Activated B cell treated with CpG ODN at 0.5 μM for 24 hours (primary cell): ENCODE measurements at places on chromosomes 4 and X. TPM values are rescaled to one million over a fixed set of nuclear protein-coding genes. Genes with fewer than 3 reads are reported as not detected.

GRCh38 chr4:26104056-26104685, 190.2 kb downstream of the SMIM20 start:
- no peaks in the 10 kb centered on the region for H3K4me1 ChIP-seq
- no peak overlapping the region for H3K27ac ChIP-seq
- H3K4me3 ChIP-seq: no peak overlapping the region
- no peak for DNase-seq
- H3K27me3 ChIP-seq: peaks cover 5% of the 10 kb centered on the region

DNA sequence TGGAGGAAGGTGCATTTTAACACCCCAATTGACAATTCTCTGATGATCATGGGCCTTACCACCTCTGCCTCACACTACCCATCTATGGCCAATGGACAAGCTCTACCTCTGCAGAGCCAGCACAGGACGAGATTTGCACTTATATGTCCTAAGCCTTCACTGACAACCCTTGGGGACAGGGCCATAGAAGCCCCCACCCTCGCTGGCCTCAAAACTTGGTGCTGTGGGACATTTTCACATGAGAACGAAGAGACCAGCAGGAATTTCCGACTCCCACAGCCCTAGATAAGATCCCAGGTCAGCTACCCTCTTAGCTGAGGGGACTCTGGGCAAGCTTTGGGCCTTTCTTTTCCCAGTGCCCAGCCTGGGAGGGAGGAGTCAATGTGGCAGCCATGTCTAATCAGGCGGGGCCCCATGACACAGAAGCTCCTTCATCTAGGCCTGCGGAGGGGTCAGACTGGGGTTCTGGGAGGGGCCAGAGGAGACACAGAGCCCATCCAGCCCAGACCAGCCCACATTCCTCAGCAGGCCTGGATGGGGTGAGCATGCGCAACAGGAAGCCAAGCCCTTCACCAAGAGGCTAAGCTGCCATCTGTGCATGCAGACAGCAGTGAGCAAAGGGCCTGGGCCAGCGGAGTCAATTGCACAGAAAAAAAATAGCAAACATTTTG, 12.1 kb downstream of the PJA1 start:
- no peaks in the 10 kb centered on the region for H3K27me3 ChIP-seq
- H3K27ac ChIP-seq: no peak overlapping the region
- DNase-seq: no peak
- H3K4me3 ChIP-seq: no peak overlapping the region
- H3K4me1 ChIP-seq: no peaks in the 10 kb centered on the region

Gene UBA6
- 63.0 and 70.4 TPM in 2 replicates for total RNA-seq

Gene CT45A2
- not detected in 2 replicates for total RNA-seq

Gene COL25A1
- not detected in 2 replicates for total RNA-seq

Gene LUZP4
- not detected in 2 replicates for total RNA-seq

DNA sequence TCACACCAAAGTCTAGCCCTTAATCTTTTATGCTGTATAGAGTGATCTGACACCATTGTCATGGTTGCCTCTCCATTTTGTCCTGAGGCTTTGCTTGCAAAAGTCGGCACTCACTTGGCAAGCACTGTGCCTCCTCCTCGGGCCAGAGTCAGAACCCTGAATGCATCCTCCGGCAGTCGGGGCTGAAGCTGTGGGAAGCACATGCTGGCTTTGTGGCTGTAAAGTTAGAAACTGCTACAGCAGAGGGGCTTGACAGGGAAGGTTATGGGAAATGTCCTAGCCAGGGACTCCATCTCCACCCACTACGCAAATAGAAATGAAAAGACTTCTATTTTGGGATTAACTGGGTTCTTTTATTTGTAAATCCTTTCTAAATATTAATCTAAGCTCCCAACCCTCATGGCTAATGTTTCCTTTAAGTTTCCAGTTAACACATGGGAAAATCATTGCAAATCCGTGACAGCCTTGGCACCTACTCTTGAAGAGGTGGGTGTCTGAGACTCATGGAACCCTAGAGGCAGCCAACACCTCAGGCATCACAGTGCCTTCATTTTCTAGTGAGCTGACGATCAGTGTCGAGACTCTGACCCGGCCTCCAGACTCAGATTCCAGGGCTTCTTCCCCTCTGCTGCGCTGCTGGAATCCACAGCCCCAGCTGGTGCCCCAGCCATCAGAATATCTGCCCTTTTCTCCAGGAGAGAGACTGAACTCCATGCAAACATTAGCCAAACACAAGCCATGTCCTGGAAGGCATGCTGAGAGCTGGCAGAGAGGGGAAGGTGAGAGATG, 7.9 kb upstream of the CLDN24 start:
- no peak overlapping the region for H3K4me3 ChIP-seq
- H3K36me3 ChIP-seq: no peaks in the 10 kb centered on the region
- no peak overlapping the region for H3K27ac ChIP-seq
- no peaks in the 10 kb centered on the region for H3K4me1 ChIP-seq
- peaks cover 10% of the 10 kb centered on the region for H3K27me3 ChIP-seq

GRCh38 chr4:82373486-82373815, 340 bp downstream of the HNRNPD start:
- no peak for DNase-seq
- peak overlapping the region; percentile 100 for H3K27ac ChIP-seq
- H3K4me3 ChIP-seq: peak overlapping the region; percentile 98
- H3K27me3 ChIP-seq: no peaks in the 10 kb centered on the region
- H3K36me3 ChIP-seq: peaks cover 52% of the 10 kb centered on the region

DNA sequence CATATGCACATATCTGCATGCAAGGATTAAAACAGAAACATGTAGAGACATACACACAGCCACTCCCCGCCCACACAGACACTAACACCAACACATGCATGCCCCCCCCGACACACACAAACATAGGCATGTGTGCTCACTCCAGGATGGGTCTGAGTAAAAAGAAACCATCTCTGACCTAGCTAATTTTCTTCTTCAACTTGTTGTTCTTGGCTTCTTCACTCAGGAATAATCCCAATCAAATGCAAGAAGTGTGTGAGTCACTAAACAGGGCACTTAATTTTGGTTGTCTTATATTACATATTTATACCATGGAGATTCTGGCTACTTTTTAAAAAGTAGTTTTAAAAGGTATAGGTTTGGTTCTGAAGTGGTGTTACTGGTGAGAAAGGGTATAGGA, 28.3 kb downstream of the ENOX2 start:
- H3K27me3 ChIP-seq: no peaks in the 10 kb centered on the region
- peaks cover 2% of the 10 kb centered on the region for H3K36me3 ChIP-seq
- no peak overlapping the region for H3K27ac ChIP-seq
- no peak overlapping the region for H3K4me3 ChIP-seq
- no peaks in the 10 kb centered on the region for H3K4me1 ChIP-seq
- no peak for DNase-seq

Gene GLUD2
- not detected in 2 replicates for total RNA-seq

Gene FAM184B
- total RNA-seq: 0.02 and 0.05 TPM in 2 replicates

- H3K4me3 ChIP-seq: no peak overlapping the region
- H3K27me3 ChIP-seq: no peaks in the 10 kb centered on the region
- H3K4me1 ChIP-seq: peaks cover 2% of the 10 kb centered on the region
- DNase-seq: no peak
Measured at GRCh38 chr4:176340871-176341685, 21.3 kb downstream of the SPCS3 start.

GRCh38 chrX:148466292-148466691, 34.1 kb upstream of the AFF2 start:
- no peak overlapping the region for H3K4me3 ChIP-seq
- no peak overlapping the region for H3K27ac ChIP-seq
- H3K4me1 ChIP-seq: peaks cover 2% of the 10 kb centered on the region
- no peaks in the 10 kb centered on the region for H3K36me3 ChIP-seq
- DNase-seq: no peak

DNA sequence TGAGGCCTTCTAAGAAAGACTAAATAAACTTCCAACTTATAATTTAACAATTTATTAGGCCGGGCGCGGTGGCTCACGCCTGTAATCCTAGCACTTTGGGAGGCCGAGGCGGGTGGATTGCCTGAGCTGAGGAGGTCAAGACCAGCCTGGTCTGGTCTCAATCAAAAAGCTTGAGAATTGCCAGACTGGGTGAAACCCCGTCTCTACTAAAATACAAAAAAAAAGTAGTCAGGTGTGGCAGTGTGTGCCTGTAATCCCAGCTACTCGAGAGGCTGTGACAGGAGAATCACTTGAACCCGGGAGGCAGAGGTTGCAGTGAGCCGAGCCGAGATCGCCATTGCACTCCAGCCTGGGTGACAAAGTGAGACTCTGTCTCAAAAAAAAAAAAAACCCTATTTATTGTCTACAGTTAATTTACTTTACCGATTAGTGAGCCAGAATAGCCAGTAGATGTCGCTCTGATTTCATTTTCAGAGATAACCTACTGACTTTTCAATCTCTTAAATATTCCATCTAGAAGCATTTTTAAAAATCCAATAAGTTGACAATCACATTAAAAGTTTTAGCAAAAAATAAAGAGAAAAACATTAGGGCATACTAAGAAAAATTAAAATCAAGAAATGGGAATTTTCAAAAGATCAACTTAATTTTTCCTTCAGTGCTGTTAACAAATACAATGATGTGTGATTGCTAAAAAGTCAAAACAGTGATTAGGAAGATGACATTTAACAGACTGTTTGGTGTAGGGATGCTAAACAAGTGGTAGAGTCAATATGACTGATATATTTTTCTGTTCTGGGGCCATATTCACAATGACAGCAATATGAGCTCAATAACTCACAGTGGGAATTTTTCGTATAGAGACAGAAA, 4.3 kb upstream of the SHROOM3 start:
- H3K27me3 ChIP-seq: peaks cover 9% of the 10 kb centered on the region
- no peak overlapping the region for H3K27ac ChIP-seq
- no peaks in the 10 kb centered on the region for H3K36me3 ChIP-seq
- H3K4me1 ChIP-seq: peaks cover 13% of the 10 kb centered on the region
- DNase-seq: no peak
- H3K4me3 ChIP-seq: no peak overlapping the region

Gene GUCY1B1
- total RNA-seq: 0.22 and 0.39 TPM in 2 replicates

DNA sequence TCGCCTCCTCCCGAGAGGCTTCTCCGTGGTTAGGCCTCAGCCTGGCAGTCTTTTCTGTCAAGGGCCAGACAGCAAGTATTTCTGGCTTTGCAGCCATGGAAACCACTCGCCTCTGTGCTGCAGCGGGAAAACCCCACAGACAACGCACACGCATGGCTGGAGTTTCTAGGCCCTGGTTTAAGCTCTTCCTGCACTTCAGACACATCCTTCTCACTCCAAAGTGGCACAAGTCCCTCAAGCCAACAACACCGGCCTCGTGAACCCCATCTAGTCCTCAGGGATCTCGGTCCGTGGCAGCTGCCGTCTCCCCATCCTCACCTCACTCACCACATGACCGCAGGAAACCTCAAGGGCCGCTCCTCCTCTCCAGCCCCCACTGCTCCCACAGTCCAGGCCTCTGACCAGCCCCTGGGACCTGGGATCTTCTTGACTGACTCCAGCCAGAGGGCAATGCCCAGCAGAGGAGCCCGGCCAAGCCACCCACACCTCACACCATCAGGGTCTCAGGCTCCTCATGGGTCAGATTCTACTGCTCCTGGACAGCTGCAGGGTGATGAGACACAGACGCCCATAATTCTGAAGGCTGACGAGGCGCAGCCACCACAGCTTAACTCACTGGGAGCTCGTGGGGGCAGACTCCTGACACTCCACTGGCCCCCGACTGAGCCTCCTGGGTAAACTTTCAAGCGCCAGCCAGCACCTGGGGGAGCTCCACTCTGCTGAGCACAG, 21.7 kb downstream of the LETM1 start:
- peaks cover 34% of the 10 kb centered on the region for H3K4me1 ChIP-seq
- peak; percentile 54 for DNase-seq
- H3K4me3 ChIP-seq: peak overlapping the region; percentile 63
- no peaks in the 10 kb centered on the region for H3K27me3 ChIP-seq

Gene USP17L11
- total RNA-seq: not detected in 2 replicates

DNA sequence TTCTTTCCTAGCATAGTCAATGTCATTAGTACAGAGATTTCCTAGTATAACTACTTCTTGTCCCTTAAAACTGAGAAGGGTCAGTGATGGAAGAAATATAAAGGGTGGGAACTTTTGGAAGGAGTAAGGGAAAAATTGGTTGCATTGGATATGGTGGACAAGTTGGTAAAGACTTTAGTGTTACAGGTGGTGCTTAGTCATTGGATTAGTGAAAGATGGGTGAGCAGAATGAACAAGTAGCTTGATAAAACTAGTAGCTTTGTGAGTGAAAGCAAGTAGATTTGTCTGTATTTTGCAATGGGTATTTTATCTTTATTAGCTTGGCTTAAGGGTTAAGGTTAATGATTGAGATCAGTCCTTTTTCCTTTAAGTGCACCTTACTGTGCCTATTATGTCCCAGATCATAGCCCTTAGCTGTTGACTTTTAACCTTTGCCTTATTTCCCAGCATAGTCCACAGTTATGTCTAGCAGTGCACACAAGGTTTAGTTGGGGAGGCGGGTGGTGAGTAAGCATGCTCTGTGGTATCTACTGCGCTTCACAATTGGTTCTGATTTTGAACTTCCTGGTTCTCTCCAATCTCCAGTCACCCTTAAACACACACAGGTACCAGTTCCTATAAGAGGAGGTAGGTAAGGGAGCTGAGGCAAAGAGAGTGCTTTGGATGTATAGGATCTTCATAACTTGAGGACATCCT, 9.5 kb downstream of the WDR44 start:
- no peaks in the 10 kb centered on the region for H3K27me3 ChIP-seq
- no peak for DNase-seq
- peaks cover 39% of the 10 kb centered on the region for H3K4me1 ChIP-seq

DNA sequence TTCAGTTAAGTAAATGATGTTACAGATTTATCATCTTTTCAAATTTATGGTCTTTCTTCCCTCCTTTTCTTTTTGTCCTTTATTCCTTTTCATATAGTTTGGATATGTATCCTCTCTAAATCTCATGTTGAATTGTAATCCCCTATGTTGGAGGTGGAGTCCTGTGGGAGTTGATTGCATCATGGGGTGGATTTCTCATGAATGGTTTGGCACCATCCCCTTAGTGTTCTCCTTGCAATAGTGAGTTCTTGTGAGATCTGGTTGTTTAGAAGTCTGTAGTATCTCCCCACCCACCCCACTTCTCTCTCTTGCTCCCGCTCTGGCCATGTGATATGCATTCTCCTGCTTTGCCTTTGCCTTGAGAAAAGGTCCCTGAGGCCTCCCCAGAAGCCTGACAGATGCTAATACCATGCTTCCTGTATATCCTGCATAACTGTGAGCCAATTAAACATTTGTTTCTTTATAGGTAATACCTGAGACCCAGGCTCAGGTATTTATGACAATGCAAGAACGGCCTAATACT, 236.7 kb downstream of the PRDM5 start:
- no peak overlapping the region for H3K27ac ChIP-seq
- no peaks in the 10 kb centered on the region for H3K4me1 ChIP-seq

Gene APBB2
- total RNA-seq: 2.1 and 3.7 TPM in 2 replicates

Gene SOD3
- not detected in 2 replicates for total RNA-seq

- no peaks in the 10 kb centered on the region for H3K27me3 ChIP-seq
- no peak overlapping the region for H3K4me3 ChIP-seq
- DNase-seq: no peak
- no peaks in the 10 kb centered on the region for H3K4me1 ChIP-seq
- H3K36me3 ChIP-seq: no peaks in the 10 kb centered on the region
Measured at GRCh38 chr4:142142366-142143054, 506.1 kb downstream of the IL15 start.

Gene PHKA1
- total RNA-seq: not detected in 2 replicates

DNA sequence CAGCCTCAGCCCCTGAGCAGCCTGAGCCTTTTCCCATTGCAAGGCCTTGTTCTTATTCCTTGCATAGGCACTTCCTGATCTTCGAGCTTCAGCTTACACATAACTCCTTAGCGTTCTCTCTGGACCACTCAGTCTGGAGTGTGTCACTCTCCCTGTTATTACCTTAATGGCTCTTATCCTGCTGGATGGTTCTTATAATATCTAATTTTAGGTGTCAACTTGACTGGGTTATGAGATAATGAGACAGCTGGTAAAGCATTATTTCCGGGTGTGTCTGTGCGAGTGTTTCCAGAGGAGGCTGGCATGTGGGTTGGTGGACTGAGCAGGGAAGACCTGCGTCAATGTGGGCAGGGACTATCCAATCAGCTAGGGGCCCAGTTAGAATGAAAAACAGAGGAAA, 75.7 kb downstream of the HAUS3 start:
- H3K36me3 ChIP-seq: no peaks in the 10 kb centered on the region
- H3K27ac ChIP-seq: no peak overlapping the region
- no peak for DNase-seq
- H3K4me3 ChIP-seq: no peak overlapping the region
- H3K4me1 ChIP-seq: no peaks in the 10 kb centered on the region
